Ovary (tissue), 10 donors: ENCODE measurements at places on chromosomes 5 and 9. TPM values are rescaled to one million over a fixed set of nuclear protein-coding genes. Genes with fewer than 3 reads are reported as not detected.
A peak's percentile ranks its signal among the peaks of the same experiment; 100 is the strongest.

The LHX3 gene
- not detected for total RNA-seq

The MEGF10 gene
- 0.60 TPM for total RNA-seq

The OLFM1 gene
- 40.0 TPM for total RNA-seq

DNA sequence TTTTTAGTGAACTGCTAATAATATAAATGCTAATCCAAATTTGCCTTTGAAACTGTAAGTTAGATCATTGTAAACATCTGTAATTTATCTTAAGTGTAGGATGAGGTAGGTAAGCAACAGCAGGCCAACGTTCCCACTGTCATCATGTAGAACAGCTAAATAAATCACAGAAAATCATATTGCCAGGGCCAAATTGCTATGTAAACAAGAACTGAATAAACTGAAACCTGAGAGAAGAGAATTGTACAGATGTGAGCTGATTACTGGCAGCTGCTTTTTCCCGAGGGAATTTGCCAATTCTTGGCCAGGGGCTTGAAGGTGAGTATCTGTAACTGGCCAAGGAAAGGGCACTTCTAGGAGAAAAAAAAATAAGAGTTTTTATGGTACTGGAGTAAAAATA, 97.6 kb downstream of the CDH10 start:
- H3K4me1 ChIP-seq, result no peaks in the 10 kb centered on the region
- no peaks in the 10 kb centered on the region for H3K27me3 ChIP-seq
- DNase-seq, result no peak
- no peak overlapping the region for H3K4me3 ChIP-seq
- H3K36me3 ChIP-seq, result no peaks in the 10 kb centered on the region
- H3K27ac ChIP-seq, result no peak overlapping the region

GRCh38 chr5:452978-453710, 10.2 kb downstream of the EXOC3 start:
- H3K27ac ChIP-seq, result no peak overlapping the region
- no peaks in the 10 kb centered on the region for H3K27me3 ChIP-seq
- no peak overlapping the region for H3K4me3 ChIP-seq
- H3K4me1 ChIP-seq, result no peaks in the 10 kb centered on the region
- no peaks in the 10 kb centered on the region for H3K36me3 ChIP-seq

DNA sequence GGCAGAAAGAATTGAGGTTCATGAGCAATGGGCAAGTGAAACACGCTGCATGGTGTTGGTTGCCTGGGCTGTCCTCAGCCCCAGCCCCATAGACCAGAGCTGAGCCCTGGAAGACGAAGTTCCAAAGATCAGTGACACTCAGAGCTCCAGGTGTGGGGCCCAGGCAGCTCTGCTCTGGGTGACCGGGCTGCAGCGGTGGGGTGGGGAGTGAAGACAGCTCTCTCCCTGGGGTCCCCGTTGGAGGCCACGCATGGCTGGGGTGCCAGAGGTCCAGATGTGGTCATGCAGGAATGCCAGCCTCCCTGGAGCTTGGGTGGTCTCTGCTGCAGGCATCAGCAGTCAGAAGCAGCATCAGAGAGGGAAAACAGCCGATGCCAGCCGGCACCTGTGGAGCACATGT, 165.0 kb upstream of the ERCC6L2 start:
- no peak for DNase-seq
- peaks cover 2% of the 10 kb centered on the region for H3K4me1 ChIP-seq
- H3K36me3 ChIP-seq, result no peaks in the 10 kb centered on the region
- no peak overlapping the region for H3K4me3 ChIP-seq
- no peaks in the 10 kb centered on the region for H3K27me3 ChIP-seq

- no peaks in the 10 kb centered on the region for H3K36me3 ChIP-seq
- no peaks in the 10 kb centered on the region for H3K4me1 ChIP-seq
- H3K4me3 ChIP-seq, result no peak overlapping the region
- H3K27me3 ChIP-seq, result no peaks in the 10 kb centered on the region
- H3K27ac ChIP-seq, result no peak overlapping the region
- DNase-seq, result peak; percentile 42
These were observed 17.9 kb downstream of the CXCL14 start for GRCh38 chr5:135560858-135561257.

DNA sequence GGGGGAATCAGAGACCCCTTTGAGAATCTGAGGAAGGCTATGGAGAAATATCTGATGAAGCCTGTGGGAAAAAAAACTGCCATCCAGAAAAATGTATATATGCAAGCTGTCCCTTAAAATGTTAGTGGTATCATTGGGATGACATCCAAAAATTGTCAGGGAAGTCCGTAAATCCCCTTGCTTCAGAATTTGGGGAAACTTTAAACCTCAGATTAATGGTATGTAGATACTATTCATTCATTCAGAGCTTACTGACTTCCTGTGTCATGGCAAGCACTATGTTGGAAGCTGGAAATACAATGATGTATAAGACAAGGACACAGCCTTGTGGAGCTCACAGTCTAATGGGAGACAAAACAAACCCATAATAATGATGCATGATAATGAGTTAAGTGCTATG, 10.9 kb upstream of the MOB3B start:
- no peak overlapping the region for H3K4me3 ChIP-seq
- peaks cover 18% of the 10 kb centered on the region for H3K4me1 ChIP-seq
- DNase-seq, result no peak
- peak overlapping the region; percentile 76 for H3K27ac ChIP-seq
- H3K36me3 ChIP-seq, result no peaks in the 10 kb centered on the region

- H3K4me3 ChIP-seq, result no peak overlapping the region
- H3K27ac ChIP-seq, result no peak overlapping the region
- no peak for DNase-seq
These were observed 441.3 kb upstream of the ARRDC3 start for GRCh38 chr5:91824406-91824805.

DNA sequence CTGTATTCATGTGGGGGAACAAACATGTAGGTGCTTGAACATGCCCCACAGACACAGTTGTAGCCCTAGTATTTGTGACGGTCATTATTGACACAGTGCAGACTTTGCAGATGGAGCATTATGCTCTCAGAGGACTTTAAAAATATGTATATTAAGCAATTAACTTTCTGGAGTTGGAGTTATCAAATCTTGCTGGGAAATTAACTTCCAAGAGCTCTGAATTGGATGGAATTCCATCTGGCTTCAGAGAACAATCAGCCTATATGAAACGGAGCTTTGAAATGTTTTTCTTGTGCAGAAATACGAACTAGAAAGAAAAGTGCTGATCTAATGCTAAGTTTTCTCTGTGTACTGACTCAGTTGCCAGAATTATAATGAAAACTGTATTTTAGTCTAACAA, 50.9 kb upstream of the FSD1L start:
- DNase-seq, result no peak
- H3K27me3 ChIP-seq, result no peaks in the 10 kb centered on the region
- no peak overlapping the region for H3K27ac ChIP-seq
- H3K4me1 ChIP-seq, result no peaks in the 10 kb centered on the region

DNA sequence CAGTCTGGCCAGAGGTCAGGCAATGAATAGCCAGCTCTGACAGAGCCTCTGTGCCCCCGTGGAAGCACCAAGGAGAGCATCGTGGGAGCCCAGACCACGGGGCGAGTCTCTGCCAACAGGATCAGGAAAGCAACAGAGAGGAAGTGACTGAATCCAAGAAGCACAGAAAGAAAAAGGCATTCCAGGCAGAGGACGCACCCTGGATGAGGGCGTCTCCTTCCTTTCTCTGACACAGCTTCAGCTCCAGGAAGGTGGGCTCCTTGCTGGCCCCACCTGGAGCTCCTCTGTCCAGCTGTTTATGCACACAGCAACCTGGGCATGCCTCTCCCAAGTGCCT, 16.6 kb downstream of the HK3 start:
- no peaks in the 10 kb centered on the region for H3K27me3 ChIP-seq
- H3K36me3 ChIP-seq, result no peaks in the 10 kb centered on the region
- H3K4me1 ChIP-seq, result no peaks in the 10 kb centered on the region
- no peak overlapping the region for H3K27ac ChIP-seq
- no peak for DNase-seq

DNA sequence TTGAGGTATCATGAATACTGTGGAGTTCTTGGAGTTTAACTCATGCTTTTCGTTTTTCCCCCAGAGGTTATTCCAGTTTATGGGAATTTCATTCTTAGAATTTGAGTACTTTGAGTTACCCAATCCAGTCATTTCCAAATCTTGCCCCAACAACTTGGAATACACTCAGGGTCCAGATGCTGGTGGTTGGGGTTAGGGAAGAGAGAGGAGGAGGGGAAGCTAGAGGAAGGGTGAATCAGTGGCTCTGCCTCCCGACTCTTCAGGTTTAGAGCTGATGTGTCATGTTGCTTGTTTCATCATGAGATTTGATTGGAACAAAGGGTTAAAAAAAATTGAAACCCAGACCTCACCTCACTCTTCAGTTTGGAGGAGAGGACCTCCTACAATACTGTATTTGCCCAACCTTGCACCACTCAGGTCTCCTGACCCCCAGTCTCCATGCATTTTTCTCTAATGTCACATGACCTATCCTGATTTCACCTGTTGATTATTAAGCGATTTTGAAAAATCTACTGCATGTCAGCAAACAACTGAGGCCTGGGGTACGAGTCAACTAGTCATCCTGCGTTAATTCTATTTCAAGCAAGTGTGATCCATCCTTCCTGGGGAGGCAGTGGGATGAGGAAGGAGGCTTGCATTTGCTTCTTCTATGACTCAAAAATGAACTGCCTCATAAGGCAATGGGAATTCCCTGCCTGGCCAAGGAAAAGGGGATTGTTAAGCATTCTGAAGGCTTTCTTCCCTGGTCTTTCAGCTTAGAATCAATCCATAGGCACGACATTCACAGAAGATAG, 6.2 kb upstream of the SLC1A3 start:
- H3K4me1 ChIP-seq, result no peaks in the 10 kb centered on the region
- H3K27ac ChIP-seq, result no peak overlapping the region
- H3K36me3 ChIP-seq, result no peaks in the 10 kb centered on the region
- no peaks in the 10 kb centered on the region for H3K27me3 ChIP-seq
- no peak overlapping the region for H3K4me3 ChIP-seq
- no peak for DNase-seq
